ENCODE measurements at places on chromosomes 13 and 19.

- no peak for DNase-seq
These were observed 22.1 kb upstream of the F7 start for GRCh38 chr13:113083402-113084061.

DNA sequence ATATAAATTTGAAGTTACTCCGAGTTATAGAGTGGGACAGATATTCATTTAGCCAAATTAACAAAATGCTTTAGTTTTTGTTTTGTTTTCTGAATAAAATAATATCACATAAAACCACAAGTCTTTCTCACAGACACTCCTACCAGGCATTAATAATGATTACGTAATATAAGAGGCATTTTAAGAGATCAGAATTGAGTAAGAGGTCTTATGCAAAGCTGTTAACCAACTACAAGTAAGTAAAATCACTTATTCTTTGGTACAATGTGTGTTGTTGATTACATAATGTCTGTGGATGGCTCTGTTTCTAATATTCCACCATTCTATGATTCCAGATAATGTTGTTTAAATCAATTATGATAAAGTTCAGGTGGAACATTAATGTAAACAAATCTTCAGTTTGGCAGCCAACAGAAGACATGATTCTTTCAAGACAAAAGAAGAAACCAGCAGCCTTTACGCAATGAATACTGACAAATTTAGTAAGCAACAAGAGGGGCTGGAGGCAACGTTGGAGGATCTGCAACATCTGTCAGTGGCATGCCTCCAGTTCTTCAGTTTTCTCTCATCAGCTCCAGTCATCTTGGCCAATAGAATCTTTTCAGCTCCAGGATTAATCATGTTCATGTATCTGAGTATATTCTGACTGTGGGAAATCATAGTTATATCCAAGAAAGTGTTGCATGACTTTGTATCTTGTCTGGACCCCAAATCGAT is 403.8 kb downstream of the SLITRK5 start:
- no peak for DNase-seq

DNA sequence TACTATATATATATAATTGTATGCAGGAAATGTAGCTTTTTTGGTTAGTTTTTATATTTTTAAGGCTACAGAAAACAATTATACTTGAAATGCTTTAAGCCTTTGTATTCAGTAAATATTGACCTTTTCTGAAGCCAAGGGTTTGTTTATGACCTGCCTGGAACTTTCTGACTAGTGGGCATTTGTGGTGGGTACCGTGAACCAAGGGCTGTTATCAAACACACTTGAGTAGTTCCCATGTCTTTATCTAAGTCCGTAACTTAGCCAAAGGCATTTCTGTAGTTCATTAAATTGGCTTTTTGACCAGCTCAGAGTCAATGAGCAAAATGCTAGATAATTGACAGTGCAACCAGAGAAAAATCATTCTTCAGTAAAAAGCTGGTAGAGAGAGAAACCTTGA is 1444.2 kb upstream of the SLC10A2 start:
- DNase-seq: no peak

DNA sequence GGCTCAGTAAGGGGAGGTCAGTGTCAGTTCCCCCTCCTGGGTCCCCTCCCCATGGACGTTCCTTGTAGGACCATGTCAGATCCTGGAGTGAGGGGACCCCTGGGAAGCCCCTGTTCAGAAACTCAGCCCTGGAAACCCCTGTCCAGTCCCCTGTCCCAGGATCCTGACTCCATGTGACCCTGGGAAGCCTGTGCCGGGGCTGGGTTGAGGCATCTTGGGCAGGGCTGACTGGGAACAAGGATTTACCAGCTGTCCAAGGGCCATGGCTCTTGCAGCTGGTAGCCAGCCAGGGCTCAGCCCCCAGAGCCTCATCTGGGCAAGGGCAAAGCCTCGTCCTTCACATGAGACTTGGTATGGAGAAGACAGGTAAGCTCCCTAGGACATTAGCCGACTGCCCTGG is 25.1 kb downstream of the CEACAM4 start:
- no peak for DNase-seq

DNA sequence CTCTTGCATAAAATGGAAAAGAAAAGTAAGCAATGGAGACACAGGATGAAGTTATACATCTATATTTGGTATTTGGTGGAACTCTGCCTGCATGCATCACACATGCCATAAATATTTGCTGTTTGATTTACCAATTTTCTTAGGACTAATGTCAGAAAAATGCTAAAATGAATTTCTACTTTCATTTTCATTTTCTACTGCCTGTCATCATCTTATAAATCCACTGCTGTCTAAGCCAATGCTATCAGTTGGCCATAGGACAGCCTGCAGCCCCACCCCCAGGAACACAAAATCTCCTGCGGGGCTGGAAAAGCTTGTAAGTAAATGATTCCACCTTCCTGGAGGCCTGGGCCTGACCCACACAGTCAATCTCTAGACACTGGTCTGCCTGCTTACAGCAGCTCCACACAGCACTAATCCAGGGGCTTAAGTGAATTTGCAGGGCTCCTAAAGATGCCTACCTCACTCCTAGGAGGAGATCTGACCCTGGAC is 122.0 kb downstream of the ENOX1 start:
- DNase-seq: peak; percentile 16

DNA sequence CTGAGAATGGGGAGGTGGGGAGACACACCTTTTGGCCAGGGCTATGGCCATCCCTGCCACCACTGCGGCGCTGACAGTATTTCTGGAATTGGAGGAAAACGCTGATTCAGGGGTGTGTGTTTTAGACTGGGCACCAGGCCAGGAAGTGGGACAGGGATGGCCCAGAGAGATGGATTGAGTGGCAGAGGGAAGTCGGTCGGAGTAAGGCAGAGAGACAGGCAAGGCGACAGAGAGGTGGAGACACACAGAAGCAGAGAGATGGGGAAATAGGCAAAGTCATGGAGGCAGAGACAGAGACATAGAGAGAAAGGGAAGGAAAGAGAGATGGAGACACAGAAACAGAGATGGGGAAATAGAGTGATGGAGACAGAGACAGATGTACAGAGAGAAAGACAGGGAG is 4.1 kb upstream of the C19orf81 start:
- no peak for DNase-seq

DNA sequence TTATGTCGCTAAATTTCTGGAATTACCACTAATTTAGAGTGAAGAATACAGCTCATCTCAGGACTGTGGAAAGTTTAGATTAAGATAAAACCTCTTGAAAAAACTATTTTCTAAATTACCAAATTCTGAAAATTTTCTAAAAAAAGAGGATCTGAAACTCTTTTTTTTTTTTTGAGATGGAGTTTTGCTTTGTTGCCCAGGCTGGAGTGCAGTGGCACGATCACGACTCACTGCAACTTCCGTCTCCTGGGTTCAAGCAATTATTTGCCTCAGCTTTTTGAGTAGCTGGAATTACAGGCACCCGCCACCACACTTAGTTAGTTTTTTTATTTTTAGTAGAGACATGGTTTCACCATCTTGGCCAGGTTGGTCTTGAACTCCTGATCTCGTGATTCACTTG is 16.6 kb upstream of the ZNF253 start:
- DNase-seq: no peak

DNA sequence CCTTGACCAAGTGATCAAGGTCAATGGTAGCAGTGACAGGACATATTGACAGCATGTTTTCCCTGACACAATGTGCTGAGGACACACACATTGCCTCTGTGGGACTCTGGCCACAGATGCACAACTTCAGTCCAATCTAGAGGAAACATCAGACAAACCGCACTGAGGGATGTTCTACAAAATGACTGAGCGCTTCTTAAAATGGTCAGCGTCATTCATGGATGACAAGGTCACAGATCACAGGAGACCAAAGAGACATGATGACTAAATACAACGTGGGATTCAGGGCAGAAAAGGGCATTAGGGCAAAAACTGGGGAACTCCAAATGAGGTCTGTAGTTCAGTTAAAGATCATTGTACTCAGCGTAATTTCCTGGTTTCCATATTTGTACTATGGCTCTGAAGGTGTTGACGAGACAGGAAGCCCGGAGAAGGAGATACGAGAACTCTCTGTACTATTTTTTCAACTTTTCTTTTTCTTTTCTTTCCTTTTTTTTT is 20.6 kb downstream of the PBX4 start:
- no peak for DNase-seq

- no peak for DNase-seq
These were observed 77.5 kb upstream of the CLDN10 start for GRCh38 chr13:95474992-95475391.

DNA sequence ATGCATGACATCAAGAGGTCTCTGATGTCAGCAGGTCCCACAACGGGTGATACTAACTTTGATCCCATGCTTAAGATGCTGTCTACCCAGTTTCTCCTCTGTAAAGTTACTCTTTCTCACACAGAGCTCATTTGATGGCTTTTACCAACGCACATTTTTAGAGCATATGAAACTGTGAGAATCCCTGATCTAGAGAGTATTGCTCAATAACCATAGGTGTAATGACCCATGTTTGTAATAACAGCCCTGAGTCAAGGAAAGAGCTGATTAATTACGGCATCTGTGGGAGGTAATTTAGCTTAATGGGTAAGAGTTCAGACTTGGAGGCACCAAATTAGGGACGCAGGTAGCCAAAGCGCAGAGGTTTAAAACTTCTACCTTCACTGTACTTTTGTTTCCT is 18.0 kb upstream of the IZUMO2 start:
- DNase-seq: no peak

GRCh38 chr19:58182577-58182988 is 278 bp upstream of the ZNF274 start:
- no peak for DNase-seq

DNA sequence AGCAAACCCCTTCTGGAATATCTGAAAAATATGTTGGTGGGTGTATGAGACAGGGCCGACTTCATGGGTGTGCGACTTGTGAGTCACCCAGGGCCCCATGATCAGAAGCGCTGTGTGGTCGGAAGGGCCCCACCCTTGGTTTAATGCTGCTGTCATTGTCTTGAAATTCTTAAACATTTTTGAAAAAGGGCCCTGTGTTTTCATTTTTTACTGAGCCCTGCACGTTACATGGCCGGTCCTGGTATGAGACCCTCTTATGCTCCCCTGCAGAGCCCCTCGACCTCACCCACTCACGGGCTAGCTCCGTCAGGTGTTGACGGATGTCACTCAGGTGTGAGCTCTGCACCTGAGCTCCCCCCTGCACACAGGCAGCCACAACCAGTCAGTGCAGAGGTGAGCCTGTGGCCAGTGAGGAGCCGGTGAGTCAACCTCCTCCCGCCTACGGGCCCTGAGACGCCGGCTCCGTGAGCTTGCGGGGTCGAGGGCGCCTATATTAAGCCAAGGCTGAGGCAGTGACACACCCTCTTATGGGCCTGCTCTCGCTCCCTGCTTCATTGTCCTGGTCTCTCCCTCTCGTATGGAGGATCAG is 27.7 kb downstream of the GADD45B start:
- DNase-seq: peak; percentile 91

GRCh38 chr13:43652760-43653159 is 134.0 kb downstream of the ENOX1 start:
- no peak for DNase-seq

- DNase-seq: no peak
These were observed 30.1 kb downstream of the ZAR1L start for GRCh38 chr13:32284927-32285632.

- DNase-seq: no peak
These were observed 25.2 kb upstream of the FBL start for GRCh38 chr19:39871362-39871761.

DNA sequence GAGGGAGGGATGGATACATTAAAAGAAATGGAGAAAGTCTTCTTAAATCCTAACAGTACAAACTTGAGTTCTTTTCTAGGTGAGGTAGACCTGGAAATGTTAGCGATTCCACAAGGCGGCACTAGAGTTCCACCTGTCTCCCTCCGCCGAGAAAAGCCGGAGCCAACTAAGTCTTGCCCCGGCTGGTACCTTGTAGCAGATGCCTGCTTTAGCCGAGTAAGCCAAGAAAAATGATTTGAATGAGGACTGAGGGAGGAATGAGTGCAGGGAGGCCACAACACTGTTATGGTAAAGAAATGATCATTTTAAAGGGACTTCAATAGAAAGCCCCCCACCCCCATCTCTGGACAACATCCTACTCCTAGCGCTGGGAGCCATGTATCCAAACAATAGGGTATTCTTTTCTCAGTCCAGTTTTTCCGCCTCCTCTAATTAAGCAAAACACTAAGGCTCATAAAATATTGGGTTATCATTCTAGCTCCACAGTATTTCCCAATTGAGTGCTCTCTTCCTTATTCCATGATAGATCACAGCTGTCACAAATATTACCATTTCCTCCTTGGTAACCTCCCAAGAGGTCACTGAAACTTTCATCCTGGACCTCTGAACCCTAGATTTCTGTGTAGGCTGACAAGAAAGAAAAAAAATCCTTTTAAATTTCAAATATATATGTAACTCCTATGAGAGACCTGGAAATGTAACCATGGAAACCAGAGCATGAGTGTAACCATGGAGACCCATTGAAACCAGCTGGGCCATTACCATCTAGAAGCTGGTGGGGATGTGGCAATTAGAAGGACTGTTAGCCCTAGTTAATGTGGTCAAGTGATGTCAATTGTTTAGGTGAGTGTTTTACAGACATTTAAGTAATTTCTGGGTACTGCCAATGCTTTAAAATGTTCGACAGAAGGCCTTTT is 58.3 kb downstream of the GPALPP1 start:
- peak; percentile 84 for DNase-seq

- peak; percentile 4 for DNase-seq
These were observed 789.1 kb downstream of the GPC5 start for GRCh38 chr13:92187378-92187989.

GRCh38 chr13:89380101-89380500 is 1708.9 kb downstream of the SLITRK5 start:
- DNase-seq: no peak

- peak; percentile 34 for DNase-seq
These were observed at the start of gene CERS1 for GRCh38 chr19:18895824-18896341. Gene CERS1 (minus strand): TSS chr19:18896158. CDS start chr19:18896072, 86 bp downstream.

DNA sequence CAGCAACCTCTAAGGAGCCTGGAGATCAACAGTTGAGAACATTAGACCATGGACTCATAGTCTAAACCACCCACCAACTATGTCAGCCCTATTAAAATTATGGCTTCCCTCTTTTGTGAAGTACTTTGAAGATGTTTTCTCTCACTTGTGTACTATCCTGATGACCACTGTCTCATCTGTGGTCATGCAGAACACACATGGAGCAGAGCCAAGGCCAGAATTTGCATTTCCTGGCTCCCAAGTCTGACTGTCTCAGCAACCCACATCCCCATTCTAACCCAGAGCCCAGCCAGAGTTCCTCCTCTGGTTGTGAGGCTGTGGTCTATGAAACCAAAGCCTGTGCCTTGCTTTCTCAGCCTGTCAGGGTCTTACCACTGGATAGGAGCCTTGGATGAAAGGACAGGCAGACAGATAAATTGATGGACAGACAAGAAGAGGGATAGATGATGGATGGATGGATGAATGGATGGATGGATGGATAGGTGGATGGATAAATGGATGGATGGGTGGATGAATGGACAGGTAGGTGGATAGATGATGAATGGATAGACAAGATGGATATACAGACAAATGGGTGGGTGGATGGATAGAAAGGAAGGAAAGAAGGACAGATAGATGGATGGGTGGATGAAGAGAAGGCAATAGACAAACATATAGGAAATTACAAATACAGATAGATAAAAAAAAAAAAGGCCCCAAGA is 35.4 kb downstream of the ZNF557 start:
- no peak for DNase-seq

Data from SW480 (cell line).